ENCODE measurements at places on chromosomes 16 and 17.

- DNase-seq = no peak
Measured at GRCh38 chr17:63505341-63505740, 17.8 kb upstream of the KCNH6 start.

DNA sequence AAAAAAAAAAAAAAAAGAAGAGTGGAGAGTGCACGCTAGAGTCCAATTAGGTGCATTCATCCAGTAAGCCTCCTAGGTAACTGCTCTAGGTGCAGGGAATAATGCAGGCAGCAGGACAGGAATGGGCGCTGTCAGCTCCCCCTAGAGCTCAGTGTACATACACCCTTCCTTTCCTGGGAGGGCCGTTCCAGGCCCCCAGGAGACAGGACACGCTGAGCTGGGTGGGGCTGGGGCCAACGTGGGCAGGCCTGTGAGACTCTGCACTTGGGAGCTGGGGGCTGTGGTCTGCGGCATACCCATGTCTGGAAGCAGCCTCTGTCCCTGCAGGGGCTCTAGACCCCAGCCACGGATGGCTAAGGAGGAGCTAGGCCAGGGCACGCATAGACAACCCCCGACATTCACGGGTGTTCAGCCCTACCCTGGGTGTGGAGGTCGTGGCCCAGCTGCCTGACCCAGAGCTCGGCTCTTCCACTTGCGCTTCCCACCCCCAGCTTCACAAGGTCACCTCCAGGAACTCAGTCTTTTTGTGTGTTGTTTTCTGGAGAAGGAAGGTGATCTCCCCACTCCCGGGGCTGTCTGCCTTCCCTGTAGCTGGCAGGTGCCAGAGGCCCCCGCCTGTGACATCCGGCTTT is 1.0 kb upstream of the ANTKMT start:
- DNase-seq = no peak

DNA sequence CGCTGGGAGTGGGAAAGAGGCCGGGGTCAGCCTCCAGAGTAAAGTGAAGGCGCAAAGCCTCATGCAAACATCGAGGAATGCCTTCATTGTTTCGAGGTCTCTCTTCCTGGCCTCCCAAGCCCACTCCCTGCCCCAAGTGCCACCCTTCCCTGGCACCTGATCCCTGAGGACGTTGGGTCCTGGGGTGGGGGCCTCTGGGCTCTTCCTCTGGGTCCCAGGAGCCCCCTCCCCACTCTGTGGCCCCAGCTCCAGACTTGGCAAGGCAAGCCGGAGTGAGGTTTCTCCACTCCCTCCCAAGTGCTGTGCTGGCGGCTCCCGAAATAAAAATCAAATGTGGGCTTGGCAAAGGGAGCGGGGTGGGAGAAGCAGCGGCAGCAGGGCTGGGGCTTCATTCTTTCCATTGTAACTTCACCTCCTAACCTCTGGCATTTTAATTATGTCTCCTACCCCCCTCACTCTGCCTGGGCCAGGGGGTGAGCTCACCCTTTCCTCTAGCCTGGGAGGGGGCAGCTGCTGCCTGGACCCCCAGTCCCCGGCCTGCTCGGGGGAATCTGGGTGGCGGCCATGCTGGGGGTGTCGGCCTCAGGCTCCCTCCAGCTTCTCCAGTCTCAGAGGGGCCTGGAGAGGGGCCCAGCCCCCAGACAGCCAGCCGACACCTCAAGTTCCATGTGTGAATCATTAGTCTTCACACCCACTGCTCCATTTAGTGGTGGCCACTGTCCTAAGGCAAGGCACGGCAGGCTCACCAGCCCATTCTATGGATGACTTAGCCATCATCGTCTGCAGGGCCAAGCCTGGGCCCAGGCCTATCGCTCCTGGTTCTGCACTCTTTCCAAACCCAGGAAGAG is 14.6 kb upstream of the TMEM92 start:
- no peak for DNase-seq

- DNase-seq = no peak
Measured at GRCh38 chr16:25192096-25192495, 24.7 kb upstream of the AQP8 start.

DNA sequence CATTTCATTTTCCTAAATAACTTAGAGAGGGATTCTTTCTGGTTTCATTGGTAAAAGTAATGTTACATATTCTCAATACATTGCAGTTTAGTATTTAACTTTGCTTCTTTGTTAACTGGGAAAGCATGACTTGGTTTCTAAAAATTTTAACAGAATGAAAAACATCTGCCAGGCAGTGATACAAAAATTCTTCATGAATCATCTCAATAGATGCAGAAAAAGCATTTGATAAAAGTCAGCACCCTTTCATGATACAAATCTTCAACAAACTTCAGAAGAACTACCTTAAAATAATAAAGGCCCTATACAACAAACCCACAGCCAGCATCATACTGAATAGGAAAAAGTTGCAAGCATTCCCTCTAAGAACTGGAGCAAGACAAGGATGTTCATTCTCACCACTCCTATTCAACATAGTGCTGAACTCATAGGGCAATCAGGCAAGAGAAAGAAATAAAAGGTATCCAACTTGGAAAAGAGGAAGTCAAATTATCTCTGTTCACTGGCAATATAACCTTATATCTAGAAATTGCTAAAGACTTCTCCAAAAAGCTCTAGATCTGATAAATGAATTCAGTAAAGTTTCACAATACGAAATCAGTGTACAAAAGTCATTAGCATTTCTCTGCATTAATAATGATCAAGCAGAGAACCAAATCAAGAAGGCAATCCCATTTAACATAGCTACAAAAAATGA is 50.4 kb downstream of the SLFN5 start:
- DNase-seq = no peak

DNA sequence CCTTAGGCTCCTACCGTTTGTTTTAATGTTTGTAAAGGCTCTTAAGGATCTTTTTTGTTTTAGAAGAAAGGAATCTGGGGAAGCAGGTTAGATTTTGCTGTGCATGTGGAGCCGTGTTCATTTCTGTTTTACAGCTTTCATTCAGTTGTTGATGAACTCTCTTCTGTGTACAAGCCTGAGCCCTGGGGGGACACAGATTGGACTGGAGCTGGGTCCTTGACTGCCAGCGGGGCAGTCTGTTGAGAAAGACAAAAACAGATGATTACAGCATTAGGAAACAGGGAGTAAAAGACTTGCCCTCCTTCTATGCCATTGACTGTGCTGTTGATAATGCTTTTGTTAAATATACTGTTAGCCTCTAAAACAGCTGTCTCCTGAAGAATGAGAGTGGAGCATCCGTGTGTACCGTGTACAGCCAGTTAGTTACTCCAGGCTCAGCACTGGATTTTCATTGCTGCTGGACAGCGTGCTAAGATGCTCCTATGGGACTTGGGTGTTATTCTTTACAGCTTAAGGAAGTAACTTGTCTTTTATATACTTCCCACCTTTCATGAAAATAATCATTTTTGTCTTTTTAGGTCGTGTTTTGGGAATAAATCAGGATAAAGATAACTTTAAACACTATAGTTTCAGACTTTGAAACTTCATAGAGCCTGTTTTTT is 3.2 kb downstream of the MAP1LC3B start:
- no peak for DNase-seq

DNA sequence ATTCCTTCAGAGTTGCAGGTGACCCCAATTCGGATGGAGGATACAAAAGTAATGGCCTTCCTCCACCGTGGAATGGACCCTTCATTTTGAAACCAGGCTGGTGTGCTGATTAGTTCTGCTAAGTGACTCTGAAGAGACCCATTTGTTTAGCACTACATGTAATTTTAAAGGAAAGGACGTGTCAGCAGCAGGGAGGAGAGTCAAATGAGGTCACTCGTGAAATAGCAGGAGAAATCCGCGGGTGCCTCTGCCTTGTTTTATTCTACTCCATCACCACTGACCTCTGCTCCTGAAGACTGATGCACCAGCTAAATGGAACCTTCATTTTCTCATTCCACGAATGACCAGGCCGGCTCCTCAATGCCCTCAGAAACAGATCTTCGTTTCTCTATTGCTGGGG is 589.2 kb downstream of the CDH11 start:
- DNase-seq = no peak

GRCh38 chr17:63675231-63675606 is 24.7 kb downstream of the LIMD2 start:
- no peak for DNase-seq

GRCh38 chr16:9199311-9199710 is 107.9 kb downstream of the HAPSTR1 start:
- DNase-seq = no peak

DNA sequence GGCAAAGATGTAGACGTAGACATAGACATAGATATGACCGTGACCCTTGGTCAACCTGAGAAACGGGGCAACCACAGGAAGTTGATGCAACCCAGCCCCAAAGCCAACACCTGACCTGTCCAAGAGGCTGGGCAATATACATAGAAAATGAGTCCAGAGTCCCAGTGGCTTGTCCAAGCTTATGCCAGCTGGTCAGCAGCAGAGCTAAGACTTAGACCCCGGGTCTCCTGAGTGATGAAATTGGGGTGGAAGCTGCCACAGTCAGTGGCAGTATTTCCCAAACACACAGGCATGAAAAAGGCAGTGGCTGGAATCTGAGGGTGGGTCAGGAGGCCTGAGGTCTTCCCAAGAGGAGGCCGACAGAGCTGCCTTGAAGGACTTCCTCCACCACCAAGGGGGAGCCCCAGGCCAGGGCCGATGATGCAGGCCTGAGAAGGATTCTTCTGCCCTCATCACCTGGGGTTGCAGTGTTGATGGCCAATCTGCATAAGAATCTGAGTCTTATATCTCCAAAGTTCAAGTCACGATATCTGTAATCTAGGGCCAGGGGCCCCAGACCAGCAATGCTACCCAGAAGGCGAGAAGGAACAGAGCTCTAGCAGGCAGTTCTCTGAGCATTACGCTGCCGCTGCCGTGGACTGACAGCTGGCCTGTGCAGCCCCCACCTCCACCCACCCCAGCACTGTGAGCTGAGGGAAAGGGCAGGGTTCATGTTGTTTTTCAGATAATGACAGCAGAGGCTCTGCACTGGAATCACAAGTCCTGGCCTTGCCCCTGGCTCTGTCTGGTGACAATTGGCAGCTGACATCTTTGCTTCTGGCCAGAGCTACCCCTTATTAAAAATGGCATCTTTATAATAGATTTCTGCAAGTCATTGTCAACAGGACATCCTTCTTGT is 72.7 kb downstream of the GNAO1 start:
- no peak for DNase-seq

DNA sequence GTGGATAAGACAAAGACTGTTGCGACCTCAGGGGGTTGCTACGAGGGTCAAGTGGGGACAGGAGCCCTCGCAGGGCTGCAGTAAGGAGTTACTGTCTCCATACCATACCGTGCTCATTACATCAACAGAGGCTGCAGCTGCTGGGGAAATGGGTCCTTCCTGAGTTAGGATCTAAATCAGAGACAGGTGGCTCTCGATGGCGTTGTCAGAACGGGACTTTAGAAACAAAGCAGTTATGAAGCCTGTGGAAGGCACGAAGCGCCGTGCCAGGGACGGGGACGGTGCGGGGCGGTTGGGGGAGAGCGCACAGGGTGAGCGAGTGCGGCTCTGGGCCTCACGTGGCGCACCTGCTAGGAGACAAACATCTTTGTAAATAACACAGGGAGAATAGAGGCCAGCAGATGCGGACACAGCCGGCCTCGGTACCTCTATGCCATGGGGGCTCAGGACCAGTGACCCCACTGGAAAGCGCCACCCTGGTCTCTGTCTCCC is 34.4 kb downstream of the ZCCHC14 start:
- no peak for DNase-seq

GRCh38 chr17:43442711-43443110 is 41.1 kb upstream of the DHX8 start:
- DNase-seq = no peak

GRCh38 chr17:47717979-47718621 is 14.9 kb upstream of the TBX21 start:
- peak; percentile 17 for DNase-seq

GRCh38 chr16:947255-947921 is 23.4 kb downstream of the LMF1 start:
- no peak for DNase-seq

DNA sequence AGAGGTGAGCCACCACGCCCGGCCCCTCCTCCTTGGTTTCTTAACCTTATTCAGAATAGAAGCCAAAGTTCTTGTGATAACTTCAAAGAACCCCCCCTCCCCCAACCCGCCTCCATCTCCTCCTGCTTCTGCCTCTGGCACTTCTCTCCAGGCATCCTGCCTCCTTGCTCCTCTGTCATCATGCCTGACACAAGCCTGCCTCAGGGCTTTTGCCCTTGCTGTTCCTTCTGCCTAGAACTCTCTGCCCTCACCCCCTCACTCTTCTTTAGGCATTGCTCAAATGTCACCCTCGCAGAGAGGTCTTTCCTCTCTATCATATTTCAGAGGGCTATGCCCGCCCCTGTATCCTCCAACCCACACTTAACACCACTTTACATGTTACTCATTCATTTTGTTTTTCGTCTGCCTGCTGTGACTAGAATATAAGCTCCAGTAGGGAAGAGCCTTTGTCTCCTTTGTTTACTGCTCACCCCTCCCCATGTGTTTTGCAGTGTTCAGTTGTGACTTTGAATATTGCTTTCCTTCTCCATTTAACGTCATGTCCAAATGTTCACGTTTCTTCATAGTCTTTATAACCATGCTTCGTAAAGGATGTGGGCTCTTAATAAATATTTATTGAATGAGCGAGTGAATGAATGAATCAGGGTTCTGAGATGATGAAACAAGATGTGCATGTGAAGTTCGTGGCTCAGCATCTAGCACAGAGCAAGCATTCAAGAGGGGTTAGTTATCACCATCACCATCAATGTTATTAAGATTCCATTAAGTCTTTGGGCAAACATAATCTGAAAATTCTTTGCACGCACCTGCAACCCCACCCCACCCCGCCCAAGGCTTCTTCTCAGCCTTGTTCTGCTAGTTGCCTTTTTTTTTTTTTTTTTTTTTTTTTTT is 186.2 kb upstream of the WSCD1 start:
- no peak for DNase-seq

- DNase-seq = no peak
Measured at GRCh38 chr17:17416400-17417360, 60.1 kb upstream of the MED9 start.
